ENCODE measurements at places on chromosomes 11 and 22.

DNA sequence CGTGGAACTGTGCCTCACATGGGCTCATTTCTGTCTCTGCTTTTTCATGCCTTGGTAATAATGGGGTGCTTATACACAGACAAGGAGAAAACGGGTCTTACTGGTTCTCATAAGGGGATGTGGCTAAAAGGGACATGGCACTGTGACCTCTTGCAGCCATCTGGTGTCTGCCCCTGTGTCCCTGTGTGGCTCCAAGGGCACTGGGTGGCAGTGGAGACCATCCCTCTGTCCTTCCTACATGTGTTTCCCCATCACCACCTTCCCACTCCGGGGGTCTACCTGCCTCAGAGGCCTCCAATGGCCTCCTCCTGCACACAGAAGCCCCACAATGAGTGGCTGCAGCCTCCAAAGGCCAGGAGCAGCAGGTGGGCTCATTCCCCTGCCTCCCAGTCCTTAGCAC, 221.2 kb downstream of the CEP164 start:
- DNase-seq = no peak

GRCh38 chr11:117199053-117199915, at the start of gene TAGLN:
Gene TAGLN (plus strand): TSS chr11:117199370. CDS start chr11:117203014, 3,644 bp downstream.
- peak; percentile 86 for DNase-seq

- no peak for DNase-seq
Observed at GRCh38 chr11:56764976-56765375, 16.5 kb upstream of the OR9G4 start.

- no peak for DNase-seq
Observed at GRCh38 chr11:19602406-19602805, 110.2 kb upstream of the NAV2 start.

- no peak for DNase-seq
Observed at GRCh38 chr11:14980854-14981253, 8.7 kb upstream of the CALCA start.

DNA sequence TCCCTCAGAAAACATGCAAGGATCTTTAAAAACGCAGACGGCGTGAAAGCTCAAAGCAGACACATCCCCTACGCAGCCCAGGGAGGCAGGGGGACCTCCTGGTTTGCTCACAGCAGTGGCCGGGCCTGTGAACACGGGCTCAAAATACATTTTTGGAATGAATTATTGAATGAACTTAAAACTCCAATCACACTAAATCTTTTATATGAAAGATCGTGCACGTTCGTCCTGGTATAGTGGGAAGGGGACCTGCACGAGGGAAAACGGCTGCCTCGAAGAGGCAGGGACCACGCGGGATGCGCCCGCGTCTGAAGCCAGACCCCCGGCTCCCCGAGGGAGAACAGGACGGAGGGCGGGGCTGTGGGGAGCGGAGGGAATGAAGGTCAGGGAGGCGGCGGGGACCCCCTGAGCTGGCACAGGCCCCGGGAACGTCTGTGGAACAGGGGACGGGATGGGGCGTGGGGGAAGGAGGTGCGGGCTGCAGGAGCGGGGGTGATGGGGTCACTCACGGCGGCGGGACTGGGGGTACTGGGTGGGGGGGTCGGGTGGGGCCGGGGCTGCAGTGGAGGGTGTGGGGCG, 1.3 kb upstream of the PANX2 start:
- no peak for DNase-seq

GRCh38 chr11:19774817-19775580, 62.4 kb downstream of the NAV2 start:
- DNase-seq = no peak

GRCh38 chr11:124670732-124671131, 2.8 kb downstream of the SIAE start:
- no peak for DNase-seq

- DNase-seq = peak; percentile 28
Observed at GRCh38 chr11:112082729-112083128, 3.8 kb downstream of the TIMM8B start.

GRCh38 chr11:134425413-134425812, 13.4 kb upstream of the B3GAT1 start:
- DNase-seq = no peak

DNA sequence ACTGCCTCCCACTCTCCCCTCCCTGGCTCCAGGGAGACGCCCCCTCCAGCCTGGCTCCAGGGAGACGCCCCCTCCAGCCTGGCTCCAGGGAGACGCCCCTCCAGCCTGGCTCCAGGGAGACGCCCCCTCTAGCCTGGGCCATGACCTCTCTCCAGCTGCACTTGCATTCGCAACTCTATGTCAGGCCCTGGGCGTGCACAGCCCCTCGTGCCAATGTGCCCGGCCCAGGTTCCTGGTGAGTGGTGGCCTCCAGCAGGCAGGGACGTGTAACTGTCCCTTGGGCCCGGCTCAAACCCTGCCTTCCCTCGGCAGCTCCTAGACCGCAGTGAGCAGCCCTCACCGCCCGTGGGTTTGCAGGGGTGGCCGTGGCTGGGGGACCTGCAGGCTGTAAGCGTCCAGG, 6.9 kb downstream of the MUC6 start:
- DNase-seq = no peak

DNA sequence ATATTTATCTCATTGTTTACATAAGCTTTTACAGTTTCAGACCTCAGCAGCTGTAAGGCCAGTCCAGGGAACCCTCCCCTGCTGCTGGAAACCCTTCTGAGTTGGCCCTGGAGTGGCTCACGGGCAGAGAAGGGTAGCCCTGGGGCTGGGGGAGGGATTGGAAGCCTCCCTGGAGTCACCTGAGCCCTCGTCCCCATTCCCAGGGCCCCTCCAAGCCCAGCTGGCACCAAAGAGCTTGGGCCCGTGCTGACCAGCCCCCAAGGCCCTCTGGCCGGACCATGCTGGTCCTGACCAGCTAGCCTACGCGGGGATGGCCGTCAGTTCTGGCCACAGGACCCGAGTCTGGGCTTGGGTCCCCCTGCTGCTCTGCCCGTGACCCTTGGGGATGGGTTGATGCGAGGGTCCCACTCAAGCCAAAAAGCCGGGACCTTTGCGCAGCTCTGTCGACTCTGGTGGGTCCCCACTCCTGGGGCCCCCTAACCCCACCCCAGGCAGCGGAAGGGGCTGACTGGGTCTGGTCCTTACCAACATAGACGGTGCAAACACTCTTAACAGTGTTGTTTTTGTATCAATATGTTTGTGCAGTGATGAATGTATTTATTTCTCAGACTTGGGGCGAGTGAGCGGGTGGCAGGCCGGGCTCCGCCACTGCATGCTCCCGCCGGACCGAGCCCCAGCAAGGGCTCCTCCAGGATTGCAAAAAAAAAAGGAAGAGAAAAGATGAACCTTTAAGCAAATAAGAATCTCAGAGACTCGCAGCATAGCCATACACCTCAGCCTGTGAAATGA, 17.5 kb upstream of the TMEM191C start:
- DNase-seq = no peak

- DNase-seq = no peak
Observed at GRCh38 chr11:12531681-12532080, 142.5 kb upstream of the TEAD1 start.

DNA sequence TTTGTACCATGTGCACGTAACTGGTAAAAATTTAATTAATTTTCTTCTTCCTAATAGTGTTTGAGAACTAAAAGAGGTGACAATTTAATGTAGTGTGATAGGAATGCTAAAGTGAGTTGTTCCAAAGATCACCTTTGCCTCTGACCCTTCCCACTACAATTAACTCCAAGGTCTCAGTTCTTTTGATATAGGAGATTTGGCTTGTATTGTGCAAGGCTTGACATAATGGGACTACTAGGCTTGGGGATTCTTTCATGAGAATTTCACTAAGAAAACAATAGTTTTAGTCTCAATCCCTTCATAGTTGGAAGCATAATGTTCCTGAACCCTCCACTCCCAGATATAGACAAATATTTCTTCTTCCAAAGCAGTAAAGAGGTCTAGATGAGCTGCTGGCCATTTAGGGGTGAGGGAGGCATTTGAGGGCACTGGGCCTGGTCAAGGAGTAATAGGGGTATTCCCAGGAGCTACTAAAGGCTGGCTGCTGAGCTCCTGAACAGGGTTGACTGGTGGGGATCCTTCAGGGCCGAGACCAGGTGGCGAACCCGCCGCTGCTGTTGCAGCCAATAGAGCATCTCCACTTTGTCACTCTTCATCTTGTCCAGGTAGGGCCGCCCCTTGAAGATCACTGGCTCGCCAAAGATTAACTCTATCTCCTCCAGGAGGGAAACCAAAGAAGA, 2.7 kb downstream of the CCDC87 start:
- DNase-seq = no peak

DNA sequence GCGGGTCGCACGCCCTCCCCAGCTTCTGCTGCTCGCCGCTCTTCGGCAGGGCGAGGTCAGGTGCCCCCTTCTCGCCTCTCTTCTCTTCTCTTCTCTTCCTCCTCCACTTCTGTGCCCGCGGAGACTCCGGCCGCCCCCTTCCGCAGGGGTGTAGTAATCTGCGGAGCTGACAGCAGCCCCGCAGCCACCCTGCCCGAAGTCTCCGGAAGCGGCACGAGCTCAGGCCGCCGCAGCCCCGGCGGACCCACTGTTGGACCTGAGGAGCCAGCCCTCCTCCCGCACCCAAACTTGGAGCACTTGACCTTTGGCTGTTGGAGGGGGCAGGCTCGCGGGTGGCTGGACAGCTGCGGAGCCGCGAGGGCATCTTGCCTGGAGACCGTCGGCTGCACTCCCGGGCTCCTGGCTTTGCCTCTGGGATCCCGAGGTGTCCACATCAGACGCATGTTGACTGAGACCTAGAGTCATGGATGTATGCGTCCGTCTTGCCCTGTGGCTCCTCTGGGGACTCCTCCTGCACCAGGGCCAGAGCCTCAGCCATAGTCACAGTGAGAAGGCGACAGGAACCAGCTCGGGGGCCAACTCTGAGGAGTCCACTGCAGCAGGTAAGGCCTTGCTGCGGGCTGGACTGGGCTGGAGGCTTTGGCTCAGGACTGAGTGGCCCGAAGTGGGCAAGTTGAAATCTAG, 486 bp downstream of the STIM1 start:
- no peak for DNase-seq

- no peak for DNase-seq
Observed at GRCh38 chr11:105393326-105393725, 216.5 kb upstream of the GRIA4 start.

DNA sequence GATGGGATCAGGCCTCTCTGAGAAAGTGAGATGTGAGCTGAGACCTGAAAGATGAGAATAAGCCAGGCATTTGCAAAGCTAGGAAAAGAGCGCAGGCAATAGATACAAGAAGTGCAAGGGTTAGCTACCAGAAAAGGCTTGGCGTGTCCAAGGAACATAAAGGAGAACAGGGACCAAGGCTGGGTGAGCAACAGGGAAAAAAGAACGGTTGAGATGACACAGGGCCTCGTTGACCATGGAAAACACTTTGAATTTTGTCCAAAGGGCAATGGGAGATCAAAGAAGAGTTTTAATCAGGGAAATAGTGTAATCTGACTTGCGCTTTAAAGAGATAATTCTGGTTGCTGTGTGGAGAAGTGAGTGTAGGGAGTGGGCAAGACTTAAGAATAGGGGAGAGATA, 35.0 kb downstream of the RAB30 start:
- DNase-seq = no peak

GRCh38 chr11:125078516-125079140, 15.5 kb downstream of the SLC37A2 start:
- DNase-seq = no peak

DNA sequence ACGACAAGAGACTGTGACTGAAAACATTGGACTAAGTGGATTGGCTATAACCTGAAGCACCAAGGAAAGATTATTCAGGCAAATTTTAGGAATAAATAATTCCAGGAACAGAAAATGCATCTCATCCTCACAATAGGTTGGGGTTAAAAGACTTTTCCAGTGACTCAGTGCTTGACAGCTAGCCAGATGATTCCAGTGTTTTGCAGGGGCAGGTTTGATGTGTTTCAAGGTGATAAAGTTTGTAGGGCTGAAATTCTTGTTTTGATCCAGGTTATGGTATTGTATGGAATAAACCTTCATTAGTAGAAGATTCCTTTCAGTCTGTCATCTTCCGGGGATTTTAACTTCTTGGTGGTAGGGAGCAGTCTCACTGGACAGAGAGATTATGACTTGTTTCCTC, 2.3 kb downstream of the EXT2 start:
- DNase-seq = no peak

- DNase-seq = no peak
Observed at GRCh38 chr11:132358573-132358953, 988.1 kb downstream of the NTM start.

GRCh38 chr22:23504516-23504915, 75.6 kb downstream of the IGLL1 start:
- no peak for DNase-seq

- no peak for DNase-seq
Observed at GRCh38 chr11:91835051-91835560, 389.5 kb upstream of the FAT3 start.

GRCh38 chr22:48254311-48254873, 1491.9 kb downstream of the TBC1D22A start:
- no peak for DNase-seq

DNA sequence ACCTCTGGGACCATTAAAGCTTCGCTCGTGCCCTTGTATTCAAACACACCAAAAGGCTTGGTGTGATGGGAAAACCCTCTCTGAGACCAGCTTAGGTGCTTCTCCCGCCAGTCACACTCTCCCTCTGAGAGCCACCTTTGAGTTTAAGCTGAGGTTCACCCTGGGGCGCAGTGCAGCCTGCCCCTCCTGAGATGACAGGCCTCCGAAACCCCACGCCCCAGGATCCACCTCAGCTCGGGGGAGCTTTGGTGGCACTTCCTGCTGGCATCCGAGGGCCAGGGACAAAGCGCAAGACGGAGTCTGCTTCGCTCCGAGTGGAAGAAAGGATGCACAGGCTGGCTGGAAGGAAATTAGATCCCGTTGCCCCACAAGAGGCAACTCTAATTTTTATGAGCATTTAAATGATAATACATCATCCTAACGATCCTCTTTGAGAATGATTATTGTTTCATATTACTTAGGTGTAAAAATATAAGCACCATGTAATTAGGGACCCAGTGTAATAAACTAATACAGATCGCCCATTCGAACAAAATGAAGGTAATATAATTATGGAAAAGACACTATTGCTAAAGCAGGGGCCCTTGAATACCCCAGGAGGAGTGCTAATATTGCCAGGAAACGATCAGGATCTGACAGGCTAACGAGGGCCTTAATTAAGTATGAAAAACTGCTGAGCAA, 134.7 kb downstream of the CEP164 start:
- DNase-seq = no peak

DNA sequence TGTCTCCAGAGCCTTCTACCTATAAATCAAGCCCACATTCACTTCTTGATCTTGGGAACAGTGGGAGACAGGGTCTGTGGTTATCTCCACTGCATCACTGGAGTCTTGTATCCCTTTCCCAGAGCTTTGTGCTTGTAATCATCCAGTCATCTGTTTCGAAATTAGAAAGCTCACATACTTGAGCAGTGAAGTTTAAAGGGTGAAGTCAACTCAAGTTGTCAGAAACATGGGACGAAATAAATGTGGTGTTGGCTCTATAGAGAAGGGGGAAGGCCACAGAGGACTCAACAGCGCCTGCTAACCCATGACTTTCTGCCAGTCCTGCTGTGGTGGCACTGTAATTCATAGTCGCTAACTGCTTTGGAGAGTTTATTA, 197.5 kb downstream of the DBX1 start:
- peak; percentile 60 for DNase-seq

GRCh38 chr11:11998091-11998781, 10.2 kb downstream of the DKK3 start:
- peak; percentile 73 for DNase-seq
